AG08396 (cell line): ENCODE measurements at places on chromosomes 6 and 20.

GRCh38 chr6:83221889-83222479 lies 28.8 kb downstream of the RWDD2A start:
- DNase-seq, result no peak

- DNase-seq, result peak; percentile 73
These were observed 11.7 kb upstream of the ZNF311 start for GRCh38 chr6:29016559-29017427.

DNA sequence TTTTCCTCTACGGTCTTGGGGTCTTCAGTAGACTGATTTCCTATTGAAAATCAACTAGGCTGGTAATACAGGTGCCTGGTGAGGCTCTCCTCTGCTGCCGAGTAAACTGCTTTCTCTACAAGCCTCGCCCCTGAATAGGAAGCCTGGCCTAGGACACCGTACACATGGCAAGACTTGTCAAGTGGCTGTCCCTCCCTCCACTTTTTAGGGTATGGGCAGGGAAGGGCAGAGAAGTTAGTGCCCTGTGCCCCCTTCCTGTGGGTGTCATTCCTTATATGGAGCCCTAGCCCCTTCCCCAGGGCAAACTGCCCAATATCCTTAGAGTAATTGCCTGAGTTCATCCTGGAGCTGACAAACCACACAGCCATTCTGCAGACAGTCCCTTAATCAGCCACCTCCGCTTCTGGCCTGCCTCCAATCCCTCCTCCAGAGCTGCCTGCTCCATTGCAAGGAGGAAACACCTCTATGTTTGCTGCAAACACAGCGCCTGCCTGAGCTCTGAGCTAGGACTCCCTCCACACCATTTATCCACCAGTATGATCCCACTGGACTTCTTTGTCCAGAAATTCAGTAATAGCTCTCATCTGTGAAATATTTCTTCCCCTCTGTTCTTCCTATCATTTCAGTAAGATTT lies 93.1 kb downstream of the CHD6 start:
- DNase-seq, result peak; percentile 30

DNA sequence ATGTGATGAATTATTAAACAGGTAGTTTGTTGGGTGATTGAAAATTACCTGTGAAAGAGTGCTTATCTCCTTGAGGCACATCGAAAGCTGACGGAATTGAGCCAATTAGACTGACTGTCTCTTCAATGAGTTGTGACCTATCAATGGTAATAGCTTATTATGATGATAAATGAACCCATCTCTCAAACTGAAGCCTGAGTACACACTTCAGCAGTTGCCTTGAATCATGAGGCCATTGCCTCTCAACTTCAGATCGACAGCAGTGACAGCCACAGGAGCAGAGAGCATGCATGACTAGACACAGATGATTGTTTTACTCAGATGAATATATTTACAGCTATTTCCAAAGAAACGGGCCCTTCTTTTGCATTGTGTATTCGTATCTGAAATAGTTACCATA lies 323.9 kb downstream of the LAMA2 start:
- no peak for DNase-seq

GRCh38 chr6:52972989-52973388 lies 22.1 kb downstream of the GSTA4 start:
- no peak for DNase-seq

DNA sequence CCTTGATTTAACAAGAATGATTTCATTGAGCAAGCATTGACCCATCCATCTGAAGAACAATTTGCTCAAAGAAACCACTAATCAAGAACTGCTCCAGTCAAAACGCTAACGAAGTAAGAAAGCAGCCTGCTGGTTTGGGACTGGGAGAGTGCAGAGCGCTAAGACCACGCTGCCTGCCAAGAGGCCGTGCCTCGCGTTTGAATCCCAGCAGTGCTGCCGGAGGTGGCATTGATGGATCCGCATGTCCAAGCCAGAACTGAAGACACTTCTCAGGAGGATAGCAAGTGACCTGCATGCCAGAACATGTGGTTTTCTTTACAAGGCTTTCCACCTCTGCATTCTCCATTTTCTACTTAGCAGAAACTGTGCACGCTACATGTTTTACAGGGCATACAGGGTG lies 105.2 kb upstream of the FOXC1 start:
- DNase-seq, result no peak

DNA sequence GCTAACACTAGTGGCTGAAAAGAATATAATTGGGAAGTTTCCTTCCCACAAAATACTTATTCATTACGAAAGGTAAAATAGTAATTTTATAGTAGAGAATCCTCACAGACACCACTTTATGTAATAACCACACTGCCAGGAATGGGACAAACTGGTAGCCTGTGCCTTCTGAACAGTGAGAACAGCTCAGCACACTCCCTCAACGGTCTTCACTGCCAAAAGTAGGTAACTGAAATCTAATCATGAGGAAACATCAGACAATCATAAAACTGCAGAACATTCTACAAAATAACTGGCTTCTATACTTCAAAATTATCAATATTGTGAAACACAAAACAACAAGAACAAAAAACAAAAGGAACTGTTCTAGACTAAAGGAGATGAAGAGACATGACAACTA lies 44.1 kb downstream of the NUP153 start:
- no peak for DNase-seq

GRCh38 chr6:129495652-129496051 lies 214.3 kb downstream of the ARHGAP18 start:
- DNase-seq, result no peak

- no peak for DNase-seq
These were observed 28.5 kb downstream of the SF3B5 start for GRCh38 chr6:144066741-144067484.
